NCI-H226 (cell line): ENCODE measurements at places on chromosomes 3 and 15.
A peak's percentile ranks its signal among the peaks of the same experiment; 100 is the strongest.

GRCh38 chr3:146181216-146181615, 20.2 kb upstream of the PLOD2 start:
- no peak for DNase-seq

DNA sequence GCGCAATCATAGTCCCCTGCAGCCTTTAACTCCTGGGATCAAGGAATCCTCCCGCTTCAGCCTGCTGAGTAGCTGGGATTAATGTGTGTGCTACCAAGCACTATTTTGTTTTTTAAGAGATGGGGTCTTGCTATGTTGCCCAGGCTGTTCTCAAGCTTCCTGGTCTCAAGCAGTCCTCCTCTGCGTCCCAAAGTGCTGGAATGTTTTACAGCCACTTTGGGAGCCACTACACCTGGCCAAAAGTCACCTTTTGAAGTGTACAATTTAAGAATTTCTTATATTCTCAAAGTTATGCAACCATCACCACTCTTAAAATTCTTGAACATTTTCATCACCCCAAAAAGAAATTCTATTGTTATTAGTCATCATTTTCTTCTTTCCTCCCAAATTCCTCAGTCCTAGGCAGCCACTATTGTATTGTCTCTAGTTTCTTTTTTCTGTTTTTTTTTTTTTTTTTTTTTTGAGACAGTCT, 17.8 kb downstream of the CDV3 start:
- peak; percentile 41 for DNase-seq

GRCh38 chr3:31086148-31086547, 191.7 kb upstream of the GADL1 start:
- DNase-seq = no peak

- DNase-seq = no peak
These were observed 307.7 kb downstream of the IL5RA start for GRCh38 chr3:2802429-2802828.

- DNase-seq = no peak
These were observed 44.8 kb upstream of the KCNH8 start for GRCh38 chr3:19103510-19103909.

- peak; percentile 95 for DNase-seq
These were observed at the start of gene FBN1 for GRCh38 chr15:48645558-48646330. TSS of gene FBN1 (minus strand) at chr15:48645709. CDS start at chr15:48644769, 940 bp downstream.

DNA sequence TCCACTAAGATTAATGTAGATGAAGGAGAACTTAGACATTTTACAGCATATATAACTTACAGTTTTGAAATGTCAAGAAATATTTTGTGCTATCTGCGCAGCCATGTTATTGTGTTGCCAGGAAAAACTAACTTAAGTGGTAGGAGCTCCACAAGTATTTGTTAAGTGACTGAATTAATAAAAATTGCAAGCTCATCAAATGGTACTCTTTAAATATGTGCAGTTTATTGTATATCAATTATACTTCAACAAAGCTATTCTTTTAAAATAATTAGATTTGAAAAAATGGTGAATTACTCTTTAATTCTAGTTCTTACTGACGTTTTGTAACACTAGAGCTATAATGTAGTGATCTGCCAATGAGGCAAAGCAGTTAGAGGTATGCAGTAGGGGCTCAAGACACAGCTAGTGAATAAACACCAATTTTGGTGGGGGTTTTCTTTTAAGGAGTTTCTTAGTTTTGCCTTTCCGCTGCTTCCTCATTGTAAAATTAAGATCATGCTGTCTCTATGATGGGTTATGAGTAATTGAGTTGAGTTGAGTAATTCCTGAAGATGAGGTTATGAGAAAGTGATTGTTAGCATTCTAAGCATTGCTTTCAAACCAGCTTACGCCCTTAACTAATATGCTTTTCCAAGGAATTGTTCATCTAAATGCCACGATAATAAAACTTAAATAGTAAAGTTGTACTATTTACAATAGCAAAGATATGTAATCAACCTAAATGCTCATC, 10.9 kb upstream of the LXN start:
- no peak for DNase-seq

- DNase-seq = no peak
These were observed 112.0 kb downstream of the LIPC start for GRCh38 chr15:58543664-58544335.

DNA sequence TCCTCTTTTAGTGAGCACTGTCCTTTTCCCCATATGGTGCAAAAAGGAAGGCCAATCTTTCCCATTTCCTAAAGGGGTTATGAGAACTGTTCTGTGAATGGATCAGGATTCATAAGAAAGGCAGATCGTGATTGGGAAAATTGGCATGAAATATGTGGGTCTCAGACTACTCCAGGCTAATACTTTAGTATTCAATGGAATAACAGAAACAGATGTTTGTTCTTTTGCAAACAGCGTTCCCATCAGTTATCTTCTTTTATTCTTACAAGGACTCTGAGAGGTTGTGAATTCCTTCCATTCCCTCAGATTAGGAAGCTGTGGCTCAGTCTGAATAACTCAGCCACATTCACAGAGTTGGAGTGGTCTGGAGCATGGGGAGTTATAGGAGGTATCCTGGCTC, 51.3 kb upstream of the MTMR10 start:
- DNase-seq = no peak

- no peak for DNase-seq
These were observed 209.2 kb upstream of the GADL1 start for GRCh38 chr3:31103623-31104180.

GRCh38 chr15:68413363-68414205, 18.4 kb downstream of the ITGA11 start:
- DNase-seq = no peak
